ENCODE measurements at places on chromosomes 1 and 21. TPM values are rescaled to one million over a fixed set of nuclear protein-coding genes. Genes with fewer than 3 reads are reported as not detected.

The NBPF26 gene
- 32.8 TPM for total RNA-seq

The GBP3 gene
- total RNA-seq: 24.8 TPM

The CELF3 gene
- total RNA-seq: not detected

The S100A7A gene
- total RNA-seq: not detected
